ENCODE measurements at places on chromosomes 6 and 20.

- DNase-seq = no peak
These were observed 67.5 kb upstream of the FBXO30 start for GRCh38 chr6:145882121-145882531.

DNA sequence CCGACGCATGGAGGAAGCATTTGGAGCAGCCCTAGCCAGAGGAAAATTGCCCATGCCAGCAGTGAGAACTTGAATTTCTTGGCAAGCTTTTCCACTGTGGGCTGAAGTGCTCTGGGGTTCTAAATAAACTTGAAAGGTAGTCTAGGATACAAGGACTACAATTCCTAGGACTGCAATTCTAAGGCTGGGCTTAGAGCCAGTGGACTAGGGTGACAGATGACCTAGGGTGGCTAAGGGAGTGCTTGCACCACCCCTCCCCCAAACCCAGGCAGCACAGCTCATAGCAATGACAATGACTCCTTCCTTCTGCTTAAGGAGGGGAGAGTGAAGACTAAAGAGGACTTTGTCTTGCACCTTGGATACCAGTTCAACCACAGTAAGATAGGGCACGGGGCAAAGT is 122.3 kb downstream of the THBS2 start:
- DNase-seq = no peak

DNA sequence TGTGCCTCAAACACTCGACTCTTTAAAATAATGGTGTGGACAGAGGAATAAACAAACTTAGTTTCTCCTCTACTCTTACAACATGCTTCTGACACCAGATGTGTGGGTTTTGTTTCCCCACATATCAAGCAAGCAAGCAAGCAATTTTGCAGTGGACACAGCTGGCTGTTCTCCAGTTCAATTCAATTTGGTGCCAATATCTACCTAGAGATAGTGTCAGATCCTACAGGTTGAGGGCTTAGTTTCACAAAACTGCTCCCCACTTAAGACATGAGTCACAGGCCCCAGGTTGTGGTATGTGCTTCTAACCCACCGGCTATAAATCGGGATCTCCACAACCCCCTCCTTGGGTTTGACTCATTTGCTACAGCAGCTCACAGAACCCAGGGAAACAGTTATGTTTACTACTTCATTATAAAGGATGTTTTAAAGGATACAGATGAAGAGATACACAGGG is 131.4 kb upstream of the TRAF3IP2 start:
- no peak for DNase-seq

DNA sequence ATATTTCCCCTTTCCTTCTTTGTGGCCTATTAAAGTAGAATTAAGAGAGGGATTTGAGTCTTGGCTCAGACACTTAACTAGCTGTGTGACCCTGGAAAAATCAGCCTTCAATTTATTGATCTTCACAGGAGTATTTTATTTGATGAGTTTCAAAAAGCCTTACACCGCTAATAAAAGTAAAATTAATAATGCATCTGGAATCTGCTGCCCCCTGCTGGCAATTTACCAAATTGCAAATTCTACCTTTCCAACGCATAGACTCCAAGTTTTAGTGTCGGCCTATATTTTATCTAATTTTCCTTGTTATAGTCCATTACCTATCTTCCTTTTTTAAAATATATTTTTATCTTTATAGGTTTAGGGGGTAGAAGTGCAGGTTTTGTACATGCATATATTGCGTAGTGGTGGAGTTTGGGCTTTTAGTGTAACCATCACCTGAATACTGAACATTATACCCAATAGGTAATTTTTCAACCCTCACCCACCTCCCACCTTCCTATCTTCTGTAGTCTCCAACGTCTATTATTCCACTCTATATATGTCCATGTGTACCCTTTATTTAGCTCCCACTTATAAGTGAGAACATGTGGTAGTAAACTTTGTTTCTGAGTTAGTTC is 46.3 kb downstream of the GOPC start:
- DNase-seq = no peak

DNA sequence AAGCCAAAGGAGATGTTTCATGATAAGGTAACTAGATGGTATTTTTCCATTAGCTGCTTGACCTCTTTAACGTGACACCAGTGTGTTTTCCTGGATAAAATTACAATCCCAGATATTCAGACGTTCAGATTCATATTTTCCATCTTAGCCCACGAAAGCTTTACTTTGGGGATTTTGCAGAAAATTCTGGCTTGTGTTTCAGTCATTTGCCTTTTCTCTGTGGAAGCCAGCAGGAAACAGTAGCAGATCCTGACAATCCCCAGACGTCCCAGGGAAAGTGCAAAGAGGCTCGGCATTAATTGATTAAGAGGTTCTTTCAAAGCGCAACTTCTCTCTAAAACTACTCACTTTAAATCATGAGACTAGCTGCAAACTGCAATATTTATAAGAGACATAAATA is 243.6 kb downstream of the UST start:
- DNase-seq = no peak

- DNase-seq = no peak
These were observed 14.9 kb downstream of the PLCG1 start for GRCh38 chr20:41152108-41152757.

- DNase-seq = no peak
These were observed 9.7 kb upstream of the DYNLRB1 start for GRCh38 chr20:34506480-34506879.

DNA sequence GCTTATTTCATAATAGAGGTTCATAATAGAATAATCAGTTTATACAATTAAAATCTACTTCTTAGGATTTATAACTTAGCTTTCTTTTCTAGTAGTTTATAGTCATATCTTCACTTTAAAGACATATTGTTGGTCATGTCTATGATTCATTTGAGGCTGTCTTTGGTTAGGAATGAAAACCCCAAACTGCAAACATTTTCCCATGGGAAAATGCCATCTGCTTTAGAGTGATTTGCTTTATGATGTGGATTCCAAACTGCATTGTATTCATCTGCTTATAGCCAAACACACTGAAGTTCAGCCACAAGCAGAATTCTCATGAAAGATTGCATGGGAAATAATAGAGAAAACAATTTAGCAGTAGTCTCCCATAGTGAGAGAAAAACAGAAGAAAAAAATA is 128.0 kb downstream of the RFPL4B start:
- DNase-seq = no peak

DNA sequence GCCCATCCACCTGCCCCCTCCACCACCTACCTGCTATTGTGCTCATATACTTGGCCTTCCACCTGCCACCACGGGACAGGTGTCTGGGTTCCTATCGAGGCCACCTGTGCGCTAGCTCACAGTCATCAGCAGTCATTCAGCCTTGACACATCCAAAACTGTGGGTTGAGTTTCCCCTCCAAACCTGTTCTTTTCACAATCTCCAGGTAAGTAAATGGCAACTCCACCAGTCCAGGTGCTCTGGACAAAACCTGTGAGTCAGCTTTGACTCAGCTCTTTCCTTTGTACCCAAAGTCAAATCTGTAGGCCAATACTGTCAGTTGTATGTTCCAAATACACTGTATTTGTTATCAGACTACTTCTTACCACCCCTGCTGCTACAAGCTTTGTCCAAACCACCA is 52.6 kb downstream of the SPTLC3 start:
- DNase-seq = no peak

DNA sequence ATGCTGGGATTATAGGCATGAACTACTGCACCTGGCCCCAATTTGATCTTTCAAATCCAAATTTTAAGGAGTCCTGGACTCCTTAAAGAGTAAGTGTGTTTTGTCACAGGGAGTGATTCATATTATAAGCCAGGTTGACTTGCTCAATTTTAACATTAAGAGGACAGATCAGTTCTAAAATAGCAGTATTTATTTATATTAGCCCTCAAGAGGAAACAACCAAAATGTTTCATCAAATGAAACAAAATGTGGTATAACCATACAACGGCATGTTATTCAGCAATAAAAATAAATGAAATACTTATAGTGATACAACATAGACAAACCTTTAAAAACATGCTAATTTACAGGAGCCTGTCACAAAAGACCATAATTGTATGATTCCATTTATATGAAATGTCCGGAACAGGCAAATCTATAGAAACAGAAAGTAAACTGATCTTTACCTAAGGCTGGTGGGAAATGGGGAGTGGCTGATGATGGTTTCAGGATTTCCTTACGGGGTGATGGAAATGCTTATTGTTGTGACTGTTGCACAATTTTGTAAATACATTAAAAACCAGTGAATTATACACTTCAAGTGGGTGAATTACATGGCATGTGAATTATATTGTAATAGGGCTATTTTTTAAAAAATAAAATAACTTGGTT is 637.4 kb downstream of the MMUT start:
- DNase-seq = no peak

GRCh38 chr6:12890171-12890790 is 173.7 kb downstream of the PHACTR1 start:
- no peak for DNase-seq

DNA sequence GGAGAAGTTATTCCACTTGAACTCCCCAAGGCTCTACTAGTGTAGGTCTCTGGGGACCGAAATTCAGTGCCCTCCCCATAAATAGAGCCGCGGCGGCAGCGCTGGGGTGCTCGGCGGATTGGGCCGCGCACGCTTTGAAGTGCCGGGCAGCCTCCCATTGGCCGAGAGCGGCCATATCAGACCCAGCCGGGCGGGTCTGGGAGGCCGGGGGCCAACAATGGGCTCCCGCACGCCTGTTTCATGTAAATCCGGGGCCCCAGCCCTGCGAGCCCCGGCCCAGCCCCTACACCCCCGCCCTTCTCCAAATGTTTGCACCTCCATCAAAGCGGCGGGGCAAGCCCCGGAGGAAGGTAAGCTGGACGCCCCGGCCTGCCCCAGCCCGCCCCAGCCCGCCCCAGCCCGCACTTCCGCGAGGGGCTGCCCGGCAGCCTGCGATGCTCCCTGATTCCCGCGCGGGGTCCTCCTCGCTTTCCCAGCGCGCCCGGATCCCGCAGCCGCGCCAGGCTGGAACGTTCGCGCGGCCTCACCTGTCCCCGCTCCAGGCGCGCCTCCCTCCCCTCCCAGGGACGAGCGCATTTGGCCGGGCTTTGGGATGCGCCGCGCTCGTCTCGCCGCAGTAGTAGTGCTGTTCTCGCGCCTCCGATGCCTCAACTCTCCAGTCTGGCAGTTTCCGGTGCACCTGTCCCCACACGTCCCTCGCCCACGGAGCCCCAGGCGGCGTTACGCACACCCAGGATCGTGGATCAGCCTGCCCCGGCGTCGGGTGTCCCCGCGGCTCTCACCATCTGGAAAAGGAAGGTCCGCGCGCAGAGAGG is at the start of gene TBXT:
TSS of gene TBXT (minus strand) at position 51 of the 815 bp plus-strand sequence. CDS start 260 bp downstream, outside the sequence.
- no peak for DNase-seq

DNA sequence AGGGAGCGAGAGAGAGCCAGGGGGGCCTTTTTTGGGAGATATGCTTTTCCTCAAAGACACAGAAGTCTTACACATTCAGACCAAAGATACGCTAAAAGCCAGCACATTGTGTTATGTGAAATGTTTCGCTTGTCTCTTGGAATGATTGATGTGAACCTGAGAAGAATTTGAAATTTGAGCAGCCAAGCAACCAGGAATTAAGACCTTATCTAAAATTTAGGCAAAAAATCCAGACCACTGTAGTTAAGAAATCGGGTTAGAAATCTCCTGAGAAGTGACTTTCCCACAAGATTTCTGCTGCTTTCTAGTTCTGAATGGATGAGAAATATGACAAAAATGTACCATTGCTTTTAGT is 223.2 kb upstream of the GMDS start:
- DNase-seq = no peak

DNA sequence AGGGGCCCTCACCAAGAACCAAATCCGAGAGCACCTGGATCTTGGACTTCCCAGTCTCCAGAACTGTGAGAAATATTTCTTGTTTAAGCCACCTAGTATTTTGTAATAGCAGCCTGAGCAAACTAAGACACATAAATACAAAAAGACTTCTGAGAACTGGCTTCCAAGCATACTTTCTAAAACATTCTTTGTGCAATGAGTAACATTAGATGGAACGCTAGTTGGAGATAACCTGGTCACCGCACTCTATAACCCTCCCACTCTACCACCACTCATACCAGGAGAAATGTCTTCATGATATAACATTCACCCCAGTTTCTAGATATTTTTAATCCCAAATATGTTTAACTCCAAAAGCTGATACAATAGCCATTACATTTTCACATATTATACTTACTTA is 169.5 kb upstream of the THEMIS start:
- no peak for DNase-seq

DNA sequence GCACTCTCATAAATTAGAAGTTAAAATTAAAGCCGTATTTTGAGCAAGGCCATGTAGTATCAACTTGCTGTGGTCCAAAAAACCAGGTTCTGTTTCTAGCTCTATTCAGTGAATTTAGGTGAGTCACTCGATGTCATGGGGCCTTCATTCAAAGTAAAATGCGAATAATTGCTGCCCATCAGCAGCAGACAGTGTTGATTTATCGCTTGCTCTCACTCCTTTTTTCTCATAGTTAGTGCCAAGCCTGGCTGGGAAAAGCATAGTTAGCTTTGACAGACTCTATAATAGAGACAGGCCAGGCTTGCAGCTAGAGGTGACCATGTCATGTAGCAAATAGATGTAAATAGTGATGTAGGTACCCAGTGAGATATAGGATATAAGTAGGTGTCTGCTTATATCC is 136.0 kb downstream of the EDN1 start:
- DNase-seq = no peak

GRCh38 chr6:137261761-137262160 is 42.6 kb upstream of the IFNGR1 start:
- DNase-seq = no peak

DNA sequence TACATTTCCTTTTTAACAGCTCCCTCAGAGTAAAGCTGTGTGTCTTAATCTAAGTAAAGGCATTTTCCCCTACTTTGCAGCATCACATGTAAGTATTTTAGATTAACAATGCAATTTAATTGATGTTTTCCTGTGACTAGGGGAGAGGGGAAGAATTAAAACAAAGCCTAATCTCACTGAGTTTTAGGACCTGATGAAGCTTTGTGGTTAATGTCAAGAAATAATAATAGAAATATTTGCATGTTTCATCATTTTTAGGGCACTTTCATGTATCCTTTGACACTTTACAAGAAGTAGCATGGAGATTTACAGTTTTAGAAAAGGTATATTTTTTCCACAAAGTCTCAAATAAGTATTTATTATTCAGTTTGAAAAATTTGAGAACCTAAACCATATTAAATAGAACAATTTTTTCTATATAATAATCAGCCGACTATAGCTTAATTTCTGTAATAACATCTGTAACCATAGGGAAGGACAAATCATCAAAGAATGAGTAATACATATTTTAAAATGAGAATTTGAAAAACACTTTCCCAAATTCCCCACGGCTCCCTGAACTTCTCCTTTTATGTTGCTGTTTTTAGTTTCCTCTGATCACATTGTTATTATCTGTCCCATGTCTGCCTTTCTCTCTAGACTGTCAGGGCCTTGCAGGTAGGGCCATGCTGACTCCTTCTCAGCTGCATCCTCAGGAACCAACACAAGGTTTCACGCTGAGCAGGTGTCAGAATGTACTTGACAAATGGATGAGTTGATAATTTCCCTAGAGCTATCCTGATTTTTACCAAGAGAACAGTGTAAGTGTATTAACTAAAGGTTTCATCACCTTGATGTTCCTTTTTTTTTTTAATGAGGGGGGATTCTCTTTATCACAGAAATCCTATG is 338.1 kb downstream of the SYNE1 start:
- no peak for DNase-seq

DNA sequence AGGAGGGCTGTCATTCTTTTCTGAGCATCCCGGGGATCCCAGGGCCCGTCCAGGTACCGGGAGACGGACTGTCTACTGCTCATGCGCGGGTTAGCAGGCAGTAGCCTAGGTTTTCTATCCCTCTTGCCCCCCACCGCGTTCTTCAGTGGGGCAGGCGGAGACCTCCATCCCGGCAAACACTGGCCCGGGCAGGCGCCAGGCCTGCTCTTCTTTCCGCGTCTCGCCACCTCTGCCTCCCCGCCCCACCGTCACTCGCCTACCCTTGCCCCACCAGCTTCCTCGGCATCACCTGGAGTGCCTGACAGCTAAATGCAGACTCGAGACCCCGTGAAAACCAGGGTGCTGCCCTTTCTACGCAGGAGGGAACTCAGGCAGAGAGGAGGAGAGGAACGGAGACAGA is 1937.7 kb upstream of the DEFB115 start:
- no peak for DNase-seq

All from activated gamma-delta T cell (primary cell).